ENCODE measurements at places on chromosomes 7 and 10.

GRCh38 chr7:53062796-53063195, 27.4 kb downstream of the POM121L12 start:
- no peak for DNase-seq

DNA sequence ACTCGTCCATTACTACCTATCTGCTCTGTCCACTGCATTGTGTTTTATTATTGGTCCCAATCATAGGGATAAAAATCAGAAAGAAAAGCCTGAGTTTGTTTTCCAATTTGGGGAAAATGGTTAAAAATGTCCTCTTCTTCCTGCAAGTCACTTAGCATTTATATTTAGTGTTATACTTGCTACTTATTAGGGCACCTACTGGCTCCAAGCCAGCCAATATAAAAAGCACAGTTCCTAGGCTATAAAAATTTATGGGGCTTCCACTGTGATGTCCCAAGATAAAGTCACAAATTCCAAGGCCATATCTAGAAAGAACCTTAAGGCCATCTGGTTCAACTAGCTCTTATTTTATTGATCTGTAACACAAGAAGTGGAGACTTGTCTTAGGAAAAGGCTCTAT, 3.2 kb downstream of the SLC35B4 start:
- DNase-seq, result no peak

GRCh38 chr7:149717481-149717880, 55.9 kb downstream of the ZNF467 start:
- no peak for DNase-seq

DNA sequence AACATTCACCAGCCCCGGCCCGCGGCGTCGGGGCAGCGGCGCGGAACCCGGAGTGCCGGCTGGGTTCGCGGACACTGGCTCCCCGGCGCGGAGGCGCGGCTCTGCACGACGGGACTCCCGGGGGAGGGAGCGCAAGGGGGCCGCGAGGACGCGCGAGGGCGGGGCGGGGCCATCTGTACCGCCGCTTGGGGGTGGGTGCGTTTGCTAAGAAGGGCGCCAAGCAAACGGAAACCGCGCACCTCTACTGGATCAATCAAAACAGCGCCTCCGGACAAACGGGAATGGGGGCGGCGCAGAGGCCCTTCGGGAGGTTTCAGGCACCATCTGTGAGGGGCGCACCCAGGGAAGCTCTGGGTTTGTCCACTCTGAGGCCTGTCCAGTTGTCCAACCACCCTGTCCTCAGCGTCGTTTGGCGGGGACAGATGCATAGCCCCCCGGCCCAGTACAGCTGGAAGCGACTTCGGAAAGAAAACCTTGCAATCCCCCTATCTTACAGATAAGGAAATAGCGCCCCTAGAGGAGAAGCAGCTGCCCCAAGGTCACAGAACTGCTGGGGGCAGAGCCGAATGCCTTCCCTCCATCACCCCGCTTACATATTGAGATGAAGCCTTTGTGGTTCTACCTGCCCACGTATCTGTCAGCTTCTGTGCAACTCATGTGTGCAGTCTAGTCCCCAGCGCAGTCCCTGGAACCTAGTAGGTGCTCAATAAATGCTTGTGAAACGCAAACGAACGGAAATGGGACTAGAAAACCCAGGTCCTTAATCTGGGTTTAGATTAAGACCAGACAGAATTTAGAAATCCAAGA, 10.7 kb upstream of the SLIT1 start:
- peak; percentile 42 for DNase-seq

GRCh38 chr10:6788231-6788630, 208.2 kb upstream of the PRKCQ start:
- DNase-seq, result peak; percentile 50

- no peak for DNase-seq
Measured at GRCh38 chr10:75994357-75995040, 563.1 kb downstream of the LRMDA start.

- no peak for DNase-seq
Measured at GRCh38 chr10:130635528-130635927, 499.3 kb downstream of the GLRX3 start.

GRCh38 chr7:95421000-95421846, 13.6 kb downstream of the PON2 start:
- no peak for DNase-seq

DNA sequence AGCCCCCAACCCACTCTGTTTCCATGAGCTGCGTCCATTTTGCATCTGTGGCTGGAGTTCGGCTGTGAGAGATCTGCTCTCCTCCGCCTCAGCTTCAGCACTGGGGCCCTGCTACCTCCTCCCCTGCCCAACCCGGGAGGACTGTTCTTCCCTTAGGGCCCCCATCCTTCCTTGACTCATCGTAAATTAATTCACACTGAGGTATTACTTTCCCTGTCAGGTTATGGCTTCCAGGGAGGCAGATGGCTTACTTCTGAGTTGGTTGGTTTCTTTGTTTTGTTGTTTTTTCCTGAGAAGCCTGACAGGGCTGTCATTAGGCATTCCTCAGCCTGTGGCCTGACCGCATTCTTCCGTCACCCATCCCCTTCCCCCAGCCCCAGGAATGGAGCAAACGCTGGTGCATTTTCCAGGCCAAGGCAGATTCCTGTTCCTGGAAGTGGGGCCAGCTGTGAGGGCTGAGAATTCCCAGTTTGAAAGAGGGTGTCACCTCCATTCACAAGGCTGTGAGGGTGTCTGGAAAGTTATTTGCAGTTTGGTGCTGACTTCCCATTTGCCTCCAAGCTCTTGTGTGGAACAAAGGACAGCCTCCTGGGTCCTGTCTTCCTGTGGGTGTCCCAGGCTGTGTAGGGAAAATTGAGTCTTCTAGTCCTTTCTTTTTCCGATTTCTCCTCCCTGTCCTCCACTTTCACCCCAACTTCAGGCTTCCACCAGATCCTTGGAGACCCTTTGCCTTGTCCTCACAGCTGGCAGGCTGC, 11.7 kb downstream of the CPA5 start:
- DNase-seq, result peak; percentile 94

- DNase-seq, result no peak
Measured at GRCh38 chr7:124033807-124034753, 1.2 kb upstream of the TMEM229A start.

- DNase-seq, result no peak
Measured at GRCh38 chr7:120023494-120024167, 249.3 kb upstream of the KCND2 start.

DNA sequence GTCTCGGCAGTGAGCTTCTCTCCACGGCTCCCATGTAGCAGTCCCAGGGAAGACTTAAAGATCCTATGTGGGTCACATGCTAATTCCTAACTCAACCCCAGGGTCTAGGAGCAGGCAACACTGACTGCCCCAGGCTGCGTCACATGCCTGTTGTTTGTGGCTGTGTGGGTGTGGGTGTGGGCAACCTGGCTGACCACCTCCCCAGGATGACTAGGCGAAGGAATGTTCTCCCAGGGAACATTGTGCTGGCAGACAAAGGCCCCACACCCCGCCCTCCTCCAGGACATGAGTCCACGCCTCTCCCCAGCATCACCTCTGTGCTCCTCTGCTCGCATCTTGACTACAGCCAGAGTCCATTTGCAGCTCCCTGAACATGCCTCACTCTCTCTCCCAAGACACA, 30.3 kb downstream of the SLC29A3 start:
- DNase-seq, result no peak

DNA sequence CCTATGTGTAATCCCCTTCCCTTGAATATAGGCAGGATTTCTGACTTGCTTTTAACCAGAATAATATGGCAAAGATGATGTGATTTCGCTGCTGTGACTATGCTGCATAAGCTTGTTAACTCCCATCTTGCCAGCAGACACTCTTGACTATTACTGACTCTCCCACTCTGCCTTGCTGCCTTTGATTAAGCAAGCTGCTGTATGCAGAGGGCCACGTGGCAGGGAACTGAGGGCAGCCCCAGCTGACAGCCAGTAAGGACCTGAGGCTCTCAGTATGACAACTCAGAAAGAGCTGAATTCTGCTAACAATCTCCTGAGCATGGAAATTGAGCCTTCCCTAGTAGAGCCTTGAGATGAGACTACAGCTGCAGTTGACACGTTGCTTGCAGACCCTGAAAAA, 279.4 kb upstream of the CACNA2D1 start:
- no peak for DNase-seq

DNA sequence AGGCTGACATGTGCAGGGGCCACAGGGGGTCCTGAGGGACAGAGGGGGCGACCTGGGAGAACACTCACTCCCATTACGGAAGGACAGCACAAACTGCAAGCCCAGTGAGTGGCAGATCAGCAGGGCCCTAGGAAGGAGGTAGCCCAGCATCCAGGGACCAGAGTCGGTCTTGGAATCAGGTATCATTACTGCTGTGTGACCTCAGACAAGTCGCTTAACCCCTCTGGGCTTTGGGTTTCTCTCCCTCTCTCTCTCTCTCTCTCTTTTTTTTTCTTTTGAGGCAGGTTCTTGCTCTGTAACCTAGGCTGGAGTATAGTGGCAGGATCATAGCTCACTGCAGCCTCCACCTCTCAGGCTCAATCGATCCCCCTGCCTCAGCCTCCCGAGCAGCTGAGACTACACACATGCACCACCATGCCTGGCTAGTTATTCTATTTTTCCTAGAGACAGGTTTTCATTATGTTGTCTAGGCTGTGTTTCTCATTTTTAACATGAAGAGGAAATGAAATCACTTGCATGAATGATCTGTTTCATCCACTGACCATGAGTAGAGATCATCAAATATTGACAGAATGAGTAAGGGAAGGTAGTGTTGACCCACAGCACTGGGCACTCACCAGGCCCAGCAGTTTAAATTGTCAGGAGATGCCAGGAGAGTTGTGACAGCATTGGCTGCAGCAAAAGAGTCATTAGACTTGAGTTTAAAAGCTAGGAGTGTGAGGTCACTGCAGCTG, 49.4 kb downstream of the BUB3 start:
- DNase-seq, result no peak

GRCh38 chr7:107890962-107891635, at the start of gene DLD:
DLD (plus strand) TSS chr7:107891183; CDS start chr7:107891251, 68 bp downstream.
- peak; percentile 95 for DNase-seq

GRCh38 chr7:6652446-6653011, 15.4 kb downstream of the ZNF316 start:
- DNase-seq, result peak; percentile 10

DNA sequence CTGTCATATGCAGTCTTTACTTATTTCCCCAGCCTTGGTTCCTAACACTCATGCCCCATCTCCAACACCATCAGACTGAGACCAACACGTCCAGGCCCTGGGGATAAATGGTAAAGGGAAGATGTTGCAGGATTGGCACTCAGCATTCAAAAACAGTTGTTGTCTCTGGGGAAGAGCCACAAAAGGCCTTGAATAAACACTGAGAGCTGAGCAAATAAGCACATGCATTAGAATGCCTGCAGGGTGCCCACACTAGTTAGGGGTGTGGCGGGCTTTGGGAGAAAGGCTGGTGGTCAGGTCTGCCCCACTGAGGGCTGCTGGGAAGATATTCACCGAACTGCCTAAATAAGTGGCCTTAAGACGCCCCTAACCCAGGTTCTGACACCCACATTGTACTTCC, 391.0 kb downstream of the GFRA1 start:
- DNase-seq, result no peak

DNA sequence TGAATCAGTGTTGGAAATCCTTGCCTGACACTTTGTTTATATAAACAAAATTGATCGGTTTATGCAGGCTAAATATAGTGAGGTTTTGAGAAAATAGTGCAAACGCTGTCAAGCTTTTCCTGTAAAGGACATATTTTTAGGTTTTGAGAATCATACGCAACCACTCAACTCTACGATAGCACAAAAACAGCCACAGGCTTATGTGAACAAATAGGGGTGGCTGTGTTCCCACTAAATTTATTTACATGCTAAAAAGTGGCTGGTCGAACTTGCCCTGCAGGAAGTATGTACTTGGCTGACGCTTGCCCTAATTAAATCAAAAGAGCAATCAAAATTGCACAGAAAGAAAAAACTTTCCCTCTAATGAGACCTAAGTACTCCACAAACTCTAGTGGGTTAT, 234.7 kb upstream of the CACNA2D1 start:
- no peak for DNase-seq

DNA sequence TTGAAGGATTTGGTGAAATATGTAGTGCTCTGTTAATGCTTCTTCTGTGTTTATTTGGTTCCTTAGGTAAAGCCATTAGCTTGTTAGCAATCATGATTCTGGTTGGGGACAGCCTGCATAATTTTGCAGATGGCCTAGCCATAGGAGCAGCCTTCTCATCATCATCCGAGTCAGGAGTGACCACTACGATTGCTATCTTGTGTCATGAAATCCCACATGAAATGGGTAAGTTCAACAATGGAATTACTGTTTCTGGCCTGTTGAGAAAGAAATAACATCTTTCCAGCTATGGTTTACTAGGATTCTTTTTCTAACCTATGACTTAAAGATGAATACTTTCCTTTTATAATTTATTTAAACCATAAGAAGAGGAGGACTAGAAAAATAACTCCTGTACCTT, 48.9 kb downstream of the SLC39A12 start:
- DNase-seq, result no peak

DNA sequence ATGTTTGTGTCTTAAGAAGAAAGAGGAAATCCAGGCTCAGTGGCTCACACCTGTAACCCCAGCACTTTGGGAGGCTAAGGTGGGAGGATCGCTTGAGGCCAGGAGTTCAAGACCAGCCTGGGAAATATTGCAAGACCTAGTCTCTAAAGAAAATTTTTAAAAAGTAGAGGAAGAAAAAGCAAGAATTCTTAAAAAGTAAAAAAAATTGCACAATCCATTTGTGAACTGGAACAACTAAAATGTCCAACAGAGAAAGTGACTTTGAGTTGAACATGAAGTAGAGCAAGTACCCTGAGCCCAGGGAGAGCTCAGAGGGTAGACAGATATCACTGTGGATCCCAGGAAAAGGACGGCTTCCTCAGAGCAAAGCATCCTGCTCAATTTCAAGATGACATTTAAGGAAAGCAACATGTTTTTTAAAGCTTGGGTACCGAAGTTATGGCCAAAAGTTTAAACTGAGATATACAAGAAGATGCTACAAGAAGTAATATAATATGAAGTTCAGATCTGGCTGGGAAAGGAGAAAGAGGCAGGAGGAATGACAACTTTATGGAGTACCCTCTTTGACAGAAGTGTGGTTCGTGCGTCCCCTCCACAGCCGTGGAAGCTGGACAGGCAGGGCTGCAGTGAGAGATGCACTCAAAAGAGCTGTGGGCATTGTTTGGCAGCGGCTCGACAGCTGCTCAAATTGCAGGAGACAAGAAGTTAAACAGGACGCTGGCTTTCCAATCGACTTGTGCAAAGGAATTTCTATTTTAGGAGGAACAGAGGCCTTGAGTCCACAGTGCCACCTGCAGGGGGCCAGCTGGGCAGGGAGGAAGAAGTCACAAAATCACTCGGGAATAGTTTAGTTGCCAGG, 201.3 kb downstream of the JCAD start:
- DNase-seq, result peak; percentile 64

DNA sequence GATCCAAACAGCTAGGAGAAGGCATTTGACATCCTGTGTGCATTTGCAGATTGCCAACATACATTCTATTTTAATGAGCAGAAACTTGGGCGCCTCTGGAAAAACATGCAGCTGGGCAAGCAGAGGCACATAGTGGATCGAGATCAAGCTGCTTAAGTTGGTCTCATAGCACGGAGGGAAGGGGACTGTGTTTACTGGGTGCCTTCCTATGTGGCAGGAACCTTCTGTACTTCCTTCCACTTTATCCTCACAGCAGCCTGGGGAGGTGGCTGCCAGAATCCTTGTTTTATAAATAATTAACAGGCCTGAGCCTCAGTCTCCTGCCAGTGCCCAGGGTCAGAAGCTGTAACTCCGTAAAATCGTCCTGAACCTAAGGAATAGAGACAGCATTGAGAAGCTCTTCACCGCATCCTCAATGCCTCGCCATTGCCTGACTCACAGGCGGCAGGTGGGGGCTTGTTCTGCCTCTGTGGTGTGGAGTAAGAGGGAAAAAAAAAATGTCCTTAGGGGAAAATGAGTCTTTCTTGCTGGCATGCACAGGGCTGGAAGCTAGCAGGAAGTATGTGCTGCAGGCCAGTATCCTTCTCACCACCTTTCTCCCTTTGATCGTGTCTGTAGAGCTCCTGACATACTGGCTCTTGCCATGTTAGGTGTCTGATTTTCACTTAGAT, 6.2 kb downstream of the VWA2 start:
- DNase-seq, result no peak
